ENCODE measurements at places on chromosomes 16 and 17.
A peak's percentile ranks its signal among the peaks of the same experiment; 100 is the strongest.

- DNase-seq = peak; percentile 15
These were observed 35.2 kb upstream of the SIAH1 start for GRCh38 chr16:48420437-48420836.

DNA sequence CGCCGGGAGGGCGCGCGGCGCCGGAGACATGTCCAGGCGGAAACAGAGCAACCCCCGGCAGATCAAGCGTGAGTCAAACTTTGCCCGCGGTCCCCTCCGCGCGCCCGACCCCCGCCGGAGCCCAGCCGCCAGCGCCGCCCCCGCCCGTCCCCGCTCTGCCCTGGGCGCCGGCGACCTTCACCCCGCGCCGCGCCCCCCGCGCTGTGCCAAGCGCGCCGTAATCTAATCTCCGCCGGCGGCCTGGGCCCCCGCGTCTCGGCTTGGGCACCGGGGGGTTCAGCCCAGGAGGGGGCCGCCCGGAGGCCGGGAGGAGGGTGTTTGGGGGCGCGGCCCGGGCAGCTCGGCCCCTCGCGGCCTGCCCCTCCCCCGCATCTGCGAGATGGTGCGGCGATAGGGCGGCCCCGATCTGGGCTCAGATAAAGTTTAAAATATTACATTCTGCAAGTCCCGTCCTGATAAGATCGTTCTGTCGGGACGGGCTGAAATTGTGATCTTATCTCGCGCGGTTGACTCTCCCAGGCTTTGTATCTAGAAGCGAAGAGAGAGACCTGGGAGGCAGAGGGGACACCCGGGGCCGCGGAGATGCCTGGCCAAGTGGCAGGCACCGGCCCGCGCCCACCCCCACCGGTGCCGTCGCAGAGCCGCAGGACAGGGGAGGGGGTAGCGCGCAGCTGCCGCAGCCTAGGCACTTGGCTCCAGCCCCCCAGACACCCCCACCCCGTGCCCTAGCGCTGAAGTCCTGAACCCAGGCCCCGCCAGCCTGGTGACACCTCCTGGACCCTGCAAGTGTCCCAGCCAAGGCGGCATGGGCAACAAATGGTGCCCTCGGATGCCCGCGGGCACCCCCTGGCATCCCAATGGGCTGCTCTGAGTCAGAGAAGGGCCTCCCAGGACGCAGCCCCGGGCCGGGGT lies 787 bp downstream of the ZFPM1 start:
- peak; percentile 23 for DNase-seq

GRCh38 chr17:35162755-35163154 lies 15.1 kb downstream of the UNC45B start:
- no peak for DNase-seq

DNA sequence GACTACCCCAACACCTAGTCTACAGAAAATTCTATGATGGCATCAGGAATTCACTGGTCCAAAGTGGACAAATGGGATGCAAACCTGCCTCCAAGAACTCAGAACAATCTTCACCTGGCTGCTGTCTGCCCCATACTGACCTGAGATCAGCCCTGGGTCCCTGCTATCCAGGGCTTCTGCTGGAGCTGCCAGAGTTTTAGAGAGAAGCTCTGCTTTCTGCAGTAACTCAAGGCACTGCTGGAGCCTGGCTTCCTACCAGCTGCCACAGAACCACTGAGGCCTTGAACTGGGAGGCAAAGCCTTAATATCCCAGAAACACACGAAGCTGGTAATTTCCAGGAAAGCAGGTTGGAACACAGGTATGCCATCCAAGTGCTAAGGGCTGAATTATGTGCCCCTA lies 7.5 kb downstream of the TMEM170A start:
- DNase-seq = no peak

DNA sequence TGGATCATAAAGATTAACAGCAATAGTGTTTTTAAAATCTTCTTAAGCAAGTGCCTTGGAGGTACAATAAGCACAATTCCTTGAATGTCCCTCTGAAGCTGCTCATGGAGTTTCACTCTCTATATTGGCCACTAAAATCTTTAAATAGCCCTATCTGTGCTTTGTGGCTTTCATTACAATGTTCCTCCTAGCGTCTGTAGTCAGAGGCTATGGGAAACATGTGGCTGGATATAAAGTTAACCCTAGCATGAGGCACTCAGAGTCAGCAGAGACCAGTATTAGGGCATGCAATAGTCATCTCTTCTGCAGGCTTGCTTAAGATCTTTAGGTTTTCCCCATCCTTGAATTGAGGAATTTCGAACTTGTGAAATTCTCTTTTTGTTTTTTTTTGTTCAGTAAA lies 668.2 kb downstream of the CDH11 start:
- no peak for DNase-seq

DNA sequence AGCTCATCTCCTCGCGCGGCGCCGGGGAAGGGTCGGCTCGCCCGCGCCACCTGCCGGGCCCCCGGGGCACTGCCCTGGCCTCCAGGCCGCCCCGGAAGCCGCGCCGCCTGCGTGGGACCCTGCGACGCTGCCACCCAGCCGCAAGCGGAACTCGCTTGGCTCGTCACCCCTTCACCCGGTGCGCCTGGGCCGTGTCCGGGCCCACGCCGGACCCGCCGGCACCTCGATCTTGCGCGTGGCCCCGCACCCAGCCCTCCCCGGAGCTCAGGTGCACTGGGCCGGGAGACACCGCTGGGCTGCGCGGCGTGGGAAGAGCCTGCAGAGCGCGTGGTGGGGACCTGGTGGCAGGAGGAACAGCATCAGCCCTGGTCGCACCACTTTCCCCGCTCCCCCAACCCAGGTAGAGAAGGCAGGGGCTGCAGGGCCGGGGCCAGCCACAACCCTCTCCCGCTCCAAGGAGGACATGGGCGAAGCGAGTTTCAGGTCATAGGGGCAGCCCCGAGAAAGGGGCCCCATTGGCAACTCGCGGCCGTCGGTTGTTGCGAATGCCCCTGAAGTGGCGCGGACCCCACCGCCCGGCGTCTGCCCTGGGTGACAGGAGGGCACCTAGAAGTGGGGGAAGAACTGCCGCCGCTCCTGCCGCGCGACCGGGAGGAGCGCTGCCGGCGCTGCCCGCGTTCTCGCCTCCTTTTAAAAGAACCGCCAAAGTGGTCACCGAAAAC lies 363 bp upstream of the MIF4GD start:
- DNase-seq = peak; percentile 60

DNA sequence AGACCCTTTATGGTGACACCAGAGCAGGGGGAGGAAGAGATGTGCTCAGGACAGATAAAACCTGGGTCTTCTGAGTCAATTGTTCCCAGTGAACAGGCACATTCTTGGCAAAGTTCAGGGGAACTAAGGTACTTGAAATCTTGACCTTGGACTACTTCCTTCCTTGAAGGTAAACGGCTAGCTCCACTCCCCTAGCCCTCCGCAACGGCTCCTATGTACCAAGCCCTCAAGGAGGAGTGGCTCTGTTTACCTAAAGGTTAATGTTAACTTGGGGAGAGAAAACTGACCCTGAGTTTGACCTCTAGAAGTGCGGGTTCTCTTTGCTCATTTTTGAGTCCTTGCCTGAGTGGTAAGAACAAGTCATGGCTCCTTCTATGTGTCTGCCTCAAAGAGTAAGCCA lies 7.8 kb downstream of the TTLL6 start:
- DNase-seq = no peak

DNA sequence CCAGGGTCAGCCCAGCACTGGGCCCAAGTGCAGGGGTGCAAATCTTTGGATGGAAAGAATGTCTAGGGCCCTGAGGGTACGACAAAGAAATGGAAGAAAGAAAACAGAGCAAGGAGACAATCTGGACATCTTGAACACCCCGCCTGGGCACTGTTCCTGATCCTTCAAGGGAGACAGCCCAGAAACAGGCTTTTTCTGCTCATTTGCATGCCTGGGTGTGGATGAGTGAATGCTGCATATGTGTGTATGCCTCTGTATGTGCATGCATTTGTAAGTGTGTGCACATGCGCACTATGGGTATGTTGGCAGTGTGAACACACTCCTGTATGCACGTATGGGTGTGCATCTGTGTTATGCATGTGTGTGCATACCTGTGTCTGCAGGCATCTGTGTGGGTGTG lies 79.2 kb downstream of the ZNF423 start:
- DNase-seq = no peak

DNA sequence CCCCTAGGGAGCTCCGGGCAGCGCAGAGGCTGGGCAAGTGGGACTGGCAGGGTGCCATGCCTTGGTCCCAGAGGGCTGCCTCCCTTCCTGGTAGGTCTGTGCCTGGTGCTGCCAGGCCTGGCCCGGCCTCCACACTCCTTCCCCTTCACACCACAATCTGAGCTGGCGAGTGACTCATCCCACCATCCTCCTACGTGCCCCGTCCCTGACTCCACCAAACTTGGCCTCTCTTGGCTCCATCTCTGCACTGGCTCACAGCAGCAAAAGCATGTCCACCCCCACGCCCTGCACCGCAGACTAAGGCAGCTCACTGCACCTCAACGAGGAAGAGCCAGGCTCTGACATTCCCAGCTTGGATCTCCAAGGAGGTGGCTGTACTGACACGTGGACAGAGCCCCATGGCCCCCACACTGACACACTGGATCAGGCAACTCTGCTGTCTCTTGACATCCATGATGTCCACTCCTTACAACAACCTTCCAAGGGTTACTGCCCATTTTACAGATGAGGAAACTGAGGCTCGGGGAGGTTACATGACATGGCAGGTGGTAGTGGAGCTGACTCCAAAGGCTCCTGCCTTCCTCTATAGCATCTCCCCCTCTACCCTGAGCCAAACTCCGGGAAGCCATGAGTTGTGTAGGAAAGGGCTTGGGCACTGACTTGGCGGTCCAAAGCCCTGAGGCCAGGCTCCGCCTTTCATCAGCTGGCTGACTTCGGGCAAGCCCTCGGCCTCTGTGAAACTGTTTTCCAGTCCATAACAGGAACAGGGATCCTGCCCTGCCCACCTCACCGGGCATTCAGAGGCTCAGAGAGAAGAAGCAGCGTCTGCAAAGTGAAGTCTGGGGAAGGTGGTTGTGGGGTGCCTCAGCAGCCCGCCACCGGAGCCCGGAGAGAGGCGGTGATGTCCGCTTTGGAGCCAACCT lies 20.1 kb upstream of the KRT19 start:
- peak; percentile 99 for DNase-seq

GRCh38 chr17:20008242-20009051 lies 712 bp upstream of the SPECC1 start:
- peak; percentile 21 for DNase-seq

GRCh38 chr16:67190448-67191399 lies 788 bp upstream of the EXOC3L1 start:
- no peak for DNase-seq

GRCh38 chr16:68948230-68948910 lies 105.0 kb downstream of the TANGO6 start:
- no peak for DNase-seq

GRCh38 chr16:72066747-72067146 lies 3.7 kb downstream of the HPR start:
- DNase-seq = peak; percentile 15

GRCh38 chr16:66617728-66618127 lies 13.2 kb downstream of the CMTM3 start:
- no peak for DNase-seq

DNA sequence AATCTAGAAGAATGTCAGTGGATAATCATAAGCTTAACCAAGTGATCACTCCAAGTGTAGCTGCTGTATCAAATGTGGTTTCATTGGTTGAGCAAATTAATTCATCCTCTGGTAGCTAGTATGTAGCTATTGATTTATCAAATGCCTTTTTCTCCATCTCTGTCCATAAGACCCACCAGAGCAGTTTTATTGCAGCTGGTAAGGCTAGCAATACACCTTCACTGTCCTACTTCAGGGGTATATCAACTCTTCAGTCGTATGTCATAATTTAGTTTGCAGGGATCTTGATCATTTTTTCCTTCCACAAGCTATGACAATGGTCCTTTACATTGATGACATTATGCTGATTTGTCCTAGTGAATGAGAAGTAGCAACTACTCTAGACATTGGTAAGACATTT lies 158.8 kb downstream of the PRKCB start:
- DNase-seq = no peak

- no peak for DNase-seq
These were observed 9.0 kb upstream of the MTSS2 start for GRCh38 chr16:70694868-70695218.

- DNase-seq = peak; percentile 70
These were observed 147.8 kb downstream of the NTN1 start for GRCh38 chr17:9169116-9169515.

- DNase-seq = no peak
These were observed 9.3 kb downstream of the UQCRC2 start for GRCh38 chr16:21962475-21962874.

DNA sequence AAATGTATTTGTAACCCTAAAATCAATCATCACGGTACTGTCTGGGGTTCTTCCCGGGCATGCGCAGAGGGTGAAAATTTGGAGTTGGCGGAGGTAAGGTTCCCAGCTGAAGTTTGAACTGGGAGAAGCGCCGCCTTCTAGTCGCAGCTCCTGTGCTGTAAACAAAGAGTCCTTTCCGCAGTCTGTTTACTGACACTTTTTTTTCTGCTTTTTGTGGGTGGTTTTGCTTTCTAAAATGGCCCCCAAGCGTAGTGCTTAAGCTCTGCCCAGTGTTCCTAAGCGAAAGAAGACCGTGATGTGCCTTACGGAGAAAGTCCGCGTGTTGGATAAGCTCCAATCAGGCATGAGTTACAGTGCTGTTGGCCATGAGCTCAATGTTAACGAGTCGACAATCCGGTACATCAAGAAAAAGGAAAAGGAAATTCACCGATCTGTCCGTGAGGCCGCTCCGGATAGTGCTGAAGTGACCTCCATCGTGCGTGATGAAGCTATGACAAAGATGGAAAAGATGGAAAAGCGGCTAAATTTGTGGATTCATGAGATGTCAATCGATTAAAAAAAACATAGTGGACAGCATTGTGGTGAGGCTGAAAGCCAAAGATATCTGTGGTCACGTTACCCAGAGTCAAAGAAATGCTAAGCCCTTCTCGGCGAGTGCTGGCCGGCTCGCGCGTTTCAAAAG lies 570 bp upstream of the CFDP1 start:
- peak; percentile 90 for DNase-seq

DNA sequence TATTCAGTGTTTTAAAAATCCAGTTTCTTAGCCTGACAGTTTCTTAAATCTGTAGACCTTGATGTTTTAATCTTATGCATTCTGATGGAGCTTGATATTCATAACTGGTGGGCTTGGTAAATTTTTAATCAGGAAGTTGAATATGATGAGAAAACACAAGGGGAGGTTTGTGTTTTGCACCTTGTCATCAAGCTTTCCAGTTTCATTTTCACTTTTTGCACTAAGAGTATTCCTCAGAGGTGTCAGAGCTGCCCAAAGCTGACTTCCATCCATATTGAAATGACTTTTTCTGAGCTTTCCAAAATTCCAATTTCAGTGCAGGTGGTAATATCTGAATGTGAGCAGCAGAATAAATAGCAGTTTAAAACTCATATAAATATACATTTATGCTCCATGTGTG lies 555.0 kb upstream of the RBFOX1 start:
- no peak for DNase-seq

DNA sequence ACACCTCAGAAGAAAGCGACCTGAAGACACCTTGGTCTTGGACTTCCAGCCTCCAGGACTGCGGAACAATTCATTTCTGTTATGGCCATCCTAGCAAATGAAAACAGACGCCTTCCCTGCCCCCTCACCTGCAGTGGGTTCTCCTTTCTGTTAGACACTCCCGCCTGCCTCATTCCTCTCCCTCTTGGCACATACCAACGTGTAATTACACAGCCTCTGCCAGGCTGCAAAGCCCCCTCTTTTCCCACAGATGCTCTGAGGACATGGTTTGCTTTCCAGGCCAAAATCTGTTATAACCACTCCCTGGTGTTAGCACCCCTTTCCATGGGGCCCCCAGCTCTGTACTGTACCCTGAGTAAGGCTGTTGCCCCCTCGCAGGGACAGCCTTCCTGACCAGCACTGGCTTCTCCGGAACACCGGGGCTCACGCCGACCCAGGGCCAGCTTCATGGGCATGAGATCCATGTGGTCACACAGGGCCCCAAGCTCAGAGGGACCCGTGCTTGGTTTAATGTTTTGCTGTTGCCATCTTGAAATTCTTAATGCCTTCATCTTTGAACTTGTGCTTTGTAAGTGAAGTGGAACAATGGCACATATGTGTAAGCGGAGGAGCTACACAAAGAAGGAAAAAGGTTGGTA lies 64.1 kb downstream of the SDK2 start:
- DNase-seq = no peak

Measured in mammary epithelial cell (primary cell).